ENCODE measurements at places on chromosomes 13 and 19.

DNA sequence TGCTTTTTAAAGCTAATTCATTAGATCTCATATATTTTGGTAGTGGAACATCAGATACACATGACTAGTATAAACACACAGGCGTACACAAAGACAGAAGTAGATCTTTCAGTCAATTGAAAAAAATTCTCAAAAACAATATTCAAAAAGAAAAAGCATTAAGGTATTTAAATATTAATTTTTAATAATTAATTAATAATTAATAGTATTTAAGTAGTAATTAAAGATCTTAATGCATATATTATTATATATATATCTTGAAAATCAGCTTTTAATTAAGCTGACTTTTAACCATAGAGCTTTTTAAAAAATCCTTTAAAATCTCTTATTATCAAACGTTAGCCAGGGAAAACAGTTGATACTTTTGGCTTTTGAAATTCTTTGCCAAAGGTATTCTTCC is 489.4 kb upstream of the PCDH20 start:
- H3K27ac ChIP-seq, result no peak overlapping the region
- no peak for DNase-seq
- no peak overlapping the region for H3K4me3 ChIP-seq
- H3K4me1 ChIP-seq, result no peaks in the 10 kb centered on the region
- H3K36me3 ChIP-seq, result no peaks in the 10 kb centered on the region

DNA sequence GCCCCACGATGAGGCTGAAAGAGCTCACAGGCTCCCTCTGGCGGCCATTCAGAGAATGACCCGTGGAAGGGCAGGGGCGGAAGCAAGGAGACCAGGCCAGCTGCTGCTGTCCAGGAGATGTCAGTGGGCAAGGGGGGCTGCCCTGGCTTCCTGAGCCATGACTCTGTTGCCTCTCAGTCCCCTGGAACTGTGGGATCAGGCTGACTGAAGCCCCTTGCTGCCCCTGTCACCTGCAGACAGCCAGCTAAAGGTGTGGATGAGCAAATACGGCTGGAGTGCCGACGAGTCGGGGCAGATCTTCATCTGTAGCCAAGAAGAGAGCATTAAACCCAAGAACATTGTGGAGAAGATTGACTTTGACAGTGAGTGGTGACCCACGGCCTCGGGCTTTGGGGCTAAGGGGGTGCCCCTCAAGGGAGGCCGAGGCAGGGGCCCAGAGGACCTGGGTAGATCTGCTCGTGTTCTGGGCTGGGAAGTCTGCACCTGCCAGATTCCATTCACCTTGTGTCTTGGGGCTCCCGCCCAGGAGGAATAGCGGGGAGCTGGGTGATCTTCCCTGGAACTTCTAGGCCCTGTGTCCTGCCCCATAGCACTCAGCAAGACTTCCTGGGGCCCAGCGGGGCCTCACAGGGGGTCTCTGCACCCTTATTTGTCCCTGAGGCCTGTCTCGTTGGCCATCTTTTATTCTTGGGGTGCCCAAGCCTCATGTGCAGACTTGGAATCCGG is 12.5 kb upstream of the ACTN4 start:
- H3K27me3 ChIP-seq, result no peaks in the 10 kb centered on the region
- H3K36me3 ChIP-seq, result peaks cover 11% of the 10 kb centered on the region
- peak overlapping the region; percentile 63 for H3K4me3 ChIP-seq
- peak; percentile 64 for DNase-seq
- H3K27ac ChIP-seq, result peak overlapping the region; percentile 64

GRCh38 chr19:56156768-56157167 is 15.7 kb downstream of the ZNF444 start:
- peaks cover 16% of the 10 kb centered on the region for H3K4me1 ChIP-seq
- H3K27me3 ChIP-seq, result no peaks in the 10 kb centered on the region
- no peak overlapping the region for H3K4me3 ChIP-seq
- no peak for DNase-seq

GRCh38 chr19:46713781-46714443 is 3.0 kb downstream of the PRKD2 start:
- H3K27me3 ChIP-seq, result no peaks in the 10 kb centered on the region
- peaks cover 14% of the 10 kb centered on the region for H3K4me1 ChIP-seq
- peak overlapping the region; percentile 96 for H3K4me3 ChIP-seq
- no peaks in the 10 kb centered on the region for H3K36me3 ChIP-seq
- peak overlapping the region; percentile 98 for H3K27ac ChIP-seq

- peak overlapping the region; percentile 85 for H3K27ac ChIP-seq
- DNase-seq, result peak; percentile 43
- peaks cover 12% of the 10 kb centered on the region for H3K36me3 ChIP-seq
- H3K4me1 ChIP-seq, result peaks cover 83% of the 10 kb centered on the region
Observed at GRCh38 chr13:40980461-40980860, 38.7 kb downstream of the ELF1 start.

GRCh38 chr13:47639738-47640447 is 361.2 kb downstream of the SUCLA2 start:
- H3K27me3 ChIP-seq, result peaks cover 8% of the 10 kb centered on the region
- no peaks in the 10 kb centered on the region for H3K4me1 ChIP-seq
- H3K27ac ChIP-seq, result no peak overlapping the region
- H3K36me3 ChIP-seq, result peaks cover 5% of the 10 kb centered on the region

GRCh38 chr13:26475176-26476110 is 82.0 kb upstream of the WASF3 start:
- H3K27ac ChIP-seq, result peak overlapping the region; percentile 83
- H3K4me1 ChIP-seq, result no peaks in the 10 kb centered on the region
- no peaks in the 10 kb centered on the region for H3K36me3 ChIP-seq

GRCh38 chr13:98445340-98446233 is 131.3 kb downstream of the STK24 start:
- no peaks in the 10 kb centered on the region for H3K27me3 ChIP-seq
- H3K4me1 ChIP-seq, result peaks cover 13% of the 10 kb centered on the region

DNA sequence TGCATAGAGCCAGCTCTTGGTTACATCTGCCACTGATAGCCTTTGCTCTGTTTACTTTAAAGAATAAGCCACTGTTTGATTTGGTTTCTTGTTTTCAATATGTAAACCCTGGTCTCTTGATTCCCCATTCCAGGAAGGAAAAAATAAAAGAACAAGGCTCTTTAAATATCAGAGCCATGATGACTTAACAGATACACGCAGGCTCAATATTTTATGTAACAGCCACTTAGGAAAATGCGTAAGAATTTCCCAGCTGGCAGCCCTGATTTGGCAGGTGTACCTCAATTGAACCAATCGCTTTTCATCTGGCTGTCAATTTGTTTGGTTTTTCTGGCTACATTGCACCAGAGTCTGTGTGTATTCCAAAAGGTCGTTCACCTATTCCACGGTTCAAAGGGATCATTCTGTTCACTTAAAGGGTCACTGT is 65.6 kb downstream of the IRS2 start:
- no peaks in the 10 kb centered on the region for H3K36me3 ChIP-seq
- H3K27me3 ChIP-seq, result peaks cover 2% of the 10 kb centered on the region
- no peak for DNase-seq
- no peak overlapping the region for H3K4me3 ChIP-seq

DNA sequence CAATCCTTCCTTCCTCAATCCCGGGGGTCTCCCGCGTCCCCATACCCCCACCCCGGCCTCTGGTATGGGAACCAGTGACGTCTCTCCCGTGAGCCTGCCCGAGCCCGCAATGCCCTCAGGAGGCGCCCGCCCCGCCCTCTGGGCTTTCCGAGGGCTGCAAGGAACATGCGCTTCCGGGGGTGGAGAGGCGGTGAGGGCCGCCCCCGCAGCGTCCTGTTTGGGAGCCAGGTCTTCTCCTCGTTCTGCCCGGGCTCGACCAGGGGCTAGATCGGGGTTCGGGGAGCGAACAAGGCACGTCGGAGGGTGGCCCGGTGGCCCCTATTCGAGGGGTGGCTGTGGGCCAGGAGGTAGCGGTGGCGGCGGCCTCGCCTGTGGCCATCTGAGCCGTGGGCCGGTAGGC is 6.6 kb upstream of the TEX101 start:
- H3K36me3 ChIP-seq, result no peaks in the 10 kb centered on the region
- peaks cover 7% of the 10 kb centered on the region for H3K27me3 ChIP-seq
- no peak for DNase-seq
- no peak overlapping the region for H3K4me3 ChIP-seq
- no peaks in the 10 kb centered on the region for H3K4me1 ChIP-seq
- H3K27ac ChIP-seq, result no peak overlapping the region

DNA sequence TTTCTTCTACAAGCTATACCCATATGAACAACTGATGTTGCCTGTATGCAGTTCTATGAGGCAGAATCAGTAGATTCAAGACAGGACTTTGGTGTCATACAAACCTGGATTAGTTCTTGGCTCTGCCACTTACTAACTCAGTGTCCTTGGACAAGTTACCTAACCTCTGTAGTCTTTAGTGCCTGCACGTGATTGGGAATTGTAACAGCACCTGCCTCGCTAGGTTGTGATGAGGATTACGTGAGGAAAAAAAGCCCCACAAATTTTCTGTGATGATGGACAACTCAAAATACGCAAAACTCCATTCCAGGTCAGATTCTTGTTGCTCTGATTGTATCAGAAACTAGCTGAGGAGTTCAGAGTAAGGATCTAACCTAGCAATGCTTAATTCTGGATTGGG is 89.3 kb downstream of the LRCH1 start:
- H3K27ac ChIP-seq, result no peak overlapping the region
- no peak for DNase-seq
- no peaks in the 10 kb centered on the region for H3K27me3 ChIP-seq

DNA sequence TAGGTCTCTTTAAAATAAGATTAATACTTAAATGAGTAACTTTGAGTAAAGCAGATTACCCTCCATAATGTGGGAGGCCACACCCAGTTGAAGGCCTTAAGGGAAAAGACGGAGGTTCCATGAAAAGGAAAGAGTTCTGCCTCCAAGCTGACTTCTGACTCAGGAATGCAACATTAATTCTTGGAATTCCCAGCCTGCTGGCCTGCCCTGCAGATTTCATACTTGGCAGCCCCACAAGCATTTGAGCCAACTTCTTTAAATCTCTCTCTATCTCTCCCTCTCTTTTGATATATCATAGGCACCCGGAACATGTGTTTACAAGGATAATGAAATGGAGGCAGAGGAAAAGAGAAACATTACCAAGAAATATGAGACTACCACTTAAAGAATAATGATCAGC is 902.3 kb upstream of the MIR17HG start:
- no peaks in the 10 kb centered on the region for H3K4me1 ChIP-seq
- DNase-seq, result no peak
- no peak overlapping the region for H3K27ac ChIP-seq
- H3K4me3 ChIP-seq, result no peak overlapping the region
- no peaks in the 10 kb centered on the region for H3K27me3 ChIP-seq

DNA sequence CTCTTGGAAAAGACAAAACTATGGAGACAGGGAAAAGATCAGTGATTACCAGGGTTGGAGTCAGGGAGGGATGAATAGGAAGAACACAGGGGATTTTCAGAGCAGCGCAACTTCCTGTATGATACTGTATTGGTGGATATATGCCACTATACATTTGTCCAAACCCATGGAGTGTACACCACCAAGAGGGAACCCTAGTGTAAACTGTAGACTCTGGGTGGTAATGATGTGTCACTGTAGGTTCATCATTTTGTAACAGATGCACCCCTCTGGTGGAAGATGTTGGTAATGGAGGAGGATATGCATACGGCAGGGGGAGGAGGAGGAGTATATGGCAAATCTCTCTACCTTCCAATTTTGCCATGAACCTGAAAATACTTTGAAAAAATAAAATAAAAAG is 68.1 kb downstream of the UFM1 start:
- H3K4me3 ChIP-seq, result no peak overlapping the region
- no peak overlapping the region for H3K27ac ChIP-seq
- no peaks in the 10 kb centered on the region for H3K27me3 ChIP-seq
- H3K36me3 ChIP-seq, result no peaks in the 10 kb centered on the region
- H3K4me1 ChIP-seq, result peaks cover 5% of the 10 kb centered on the region

- no peaks in the 10 kb centered on the region for H3K36me3 ChIP-seq
- no peaks in the 10 kb centered on the region for H3K27me3 ChIP-seq
- no peaks in the 10 kb centered on the region for H3K4me1 ChIP-seq
- H3K27ac ChIP-seq, result no peak overlapping the region
- H3K4me3 ChIP-seq, result no peak overlapping the region
Observed at GRCh38 chr13:91115776-91116175, 231.7 kb upstream of the MIR17HG start.

DNA sequence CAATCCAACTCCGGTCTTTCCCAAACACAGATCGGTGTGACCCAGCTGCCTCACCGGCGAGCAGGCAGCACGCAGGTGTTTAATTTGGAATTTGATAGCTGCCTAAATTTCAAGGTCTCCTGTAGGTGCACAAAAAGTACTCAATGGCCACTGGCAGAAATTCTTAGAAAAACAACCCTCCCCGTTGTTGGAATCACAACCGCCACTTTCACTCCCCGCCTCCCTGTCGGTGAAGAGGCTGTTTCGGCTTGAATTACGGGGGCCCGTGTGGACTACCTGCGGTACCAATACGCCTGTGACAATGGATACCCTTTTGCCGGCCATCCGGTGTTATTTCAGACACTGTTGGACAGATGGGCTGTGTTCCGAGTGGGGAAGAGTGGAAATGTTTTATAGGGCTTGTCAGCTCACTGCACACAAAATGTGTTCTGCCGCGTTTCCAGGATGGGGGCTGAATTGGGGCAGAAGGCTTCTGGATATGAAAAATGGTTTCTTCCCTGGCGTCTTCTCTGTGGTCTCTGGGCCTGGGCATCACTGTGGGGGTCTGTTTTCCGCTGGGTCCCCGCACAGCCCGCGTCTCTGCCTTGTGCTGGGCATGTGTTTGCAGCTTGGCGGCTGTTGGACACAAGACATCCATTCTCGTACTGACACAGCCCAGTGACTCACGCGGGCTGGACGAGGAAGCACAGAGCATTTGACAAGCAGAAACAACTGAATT is 45.4 kb downstream of the ZIC5 start:
- no peak for DNase-seq
- H3K27me3 ChIP-seq, result peaks cover 14% of the 10 kb centered on the region
- H3K4me3 ChIP-seq, result no peak overlapping the region
- no peak overlapping the region for H3K27ac ChIP-seq
- H3K36me3 ChIP-seq, result no peaks in the 10 kb centered on the region
- no peaks in the 10 kb centered on the region for H3K4me1 ChIP-seq

- H3K27ac ChIP-seq, result no peak overlapping the region
- H3K27me3 ChIP-seq, result peaks cover 27% of the 10 kb centered on the region
- H3K4me3 ChIP-seq, result no peak overlapping the region
- DNase-seq, result no peak
- no peaks in the 10 kb centered on the region for H3K36me3 ChIP-seq
- no peaks in the 10 kb centered on the region for H3K4me1 ChIP-seq
Observed at GRCh38 chr19:33662391-33663092, 40.8 kb downstream of the CHST8 start.

- DNase-seq, result no peak
- no peaks in the 10 kb centered on the region for H3K27me3 ChIP-seq
- no peaks in the 10 kb centered on the region for H3K36me3 ChIP-seq
- H3K27ac ChIP-seq, result no peak overlapping the region
- H3K4me3 ChIP-seq, result no peak overlapping the region
Observed at GRCh38 chr13:34506796-34507195, 435.3 kb upstream of the NBEA start.

DNA sequence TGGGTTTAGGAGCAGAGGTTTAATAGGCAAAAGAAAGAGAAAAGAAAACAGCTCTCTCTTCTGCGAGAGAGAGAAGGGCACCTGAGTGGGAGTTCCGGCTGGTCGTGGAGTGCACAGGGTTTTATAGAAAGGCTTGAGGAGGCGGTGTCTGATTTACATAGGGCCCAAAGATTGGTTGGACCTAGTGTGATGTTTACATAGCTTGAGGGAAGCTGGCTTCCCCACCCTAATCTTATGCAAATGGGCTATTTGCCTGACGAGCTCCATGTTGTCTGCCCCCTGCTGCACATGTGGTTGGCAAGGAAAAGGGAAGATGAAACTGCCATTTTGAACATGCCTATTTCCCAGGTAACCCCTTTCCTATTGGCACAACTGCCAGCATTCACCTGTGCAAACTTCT is 21.5 kb upstream of the MEDAG start:
- no peaks in the 10 kb centered on the region for H3K36me3 ChIP-seq
- peaks cover 2% of the 10 kb centered on the region for H3K4me1 ChIP-seq
- no peak for DNase-seq
- H3K27ac ChIP-seq, result no peak overlapping the region
- H3K4me3 ChIP-seq, result no peak overlapping the region
- peaks cover 13% of the 10 kb centered on the region for H3K27me3 ChIP-seq
